ENCODE measurements at places on chromosomes 12 and 14.

- DNase-seq: no peak
Measured at GRCh38 chr14:95659990-95660385, 26.2 kb upstream of the TCL1B start.

DNA sequence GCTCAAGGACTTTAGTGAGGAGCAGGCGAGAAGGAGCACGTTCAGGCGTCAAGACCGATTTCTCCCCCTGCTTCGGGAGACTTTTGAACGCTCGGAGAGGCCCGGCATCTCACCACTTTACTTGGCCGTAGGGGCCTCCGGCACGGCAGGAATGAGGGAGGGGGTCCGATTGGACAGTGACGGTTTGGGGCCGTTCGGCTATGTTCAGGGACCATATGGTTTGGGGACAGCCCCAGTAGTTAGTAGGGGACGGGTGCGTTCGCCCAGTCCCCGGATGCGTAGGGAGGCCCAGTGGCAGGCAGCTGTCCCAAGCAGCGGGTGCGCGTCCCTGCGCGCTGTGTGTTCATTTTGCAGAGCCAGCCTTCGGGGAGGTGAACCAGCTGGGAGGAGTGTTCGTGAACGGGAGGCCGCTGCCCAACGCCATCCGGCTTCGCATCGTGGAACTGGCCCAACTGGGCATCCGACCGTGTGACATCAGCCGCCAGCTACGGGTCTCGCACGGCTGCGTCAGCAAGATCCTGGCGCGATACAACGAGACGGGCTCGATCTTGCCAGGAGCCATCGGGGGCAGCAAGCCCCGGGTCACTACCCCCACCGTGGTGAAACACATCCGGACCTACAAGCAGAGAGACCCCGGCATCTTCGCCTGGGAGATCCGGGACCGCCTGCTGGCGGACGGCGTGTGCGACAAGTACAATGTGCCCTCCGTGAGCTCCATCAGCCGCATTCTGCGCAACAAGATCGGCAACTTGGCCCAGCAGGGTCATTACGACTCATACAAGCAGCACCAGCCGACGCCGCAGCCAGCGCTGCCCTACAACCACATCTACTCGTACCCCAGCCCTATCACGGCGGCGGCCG, 1.1 kb downstream of the PAX9 start:
- DNase-seq: peak; percentile 77

DNA sequence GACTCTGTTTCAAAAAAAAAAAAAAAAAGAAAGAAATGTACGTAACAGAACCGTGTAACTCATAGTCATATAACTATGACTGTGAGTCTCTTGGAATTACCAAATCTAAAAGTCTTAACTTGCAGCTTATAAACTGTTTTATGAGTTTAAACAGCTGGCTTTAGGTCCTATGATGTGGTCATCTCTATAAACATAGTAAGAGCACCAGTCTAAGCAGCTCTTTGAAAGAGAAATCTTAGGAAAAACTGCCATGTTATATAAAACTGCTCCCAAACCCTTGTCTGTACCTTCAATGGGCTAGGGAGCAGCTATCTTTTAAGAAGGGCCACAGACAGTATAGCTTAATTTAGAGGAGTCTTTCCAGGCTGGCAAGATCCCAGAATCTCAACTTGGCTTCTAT, 115.5 kb upstream of the AEBP2 start:
- DNase-seq: no peak

DNA sequence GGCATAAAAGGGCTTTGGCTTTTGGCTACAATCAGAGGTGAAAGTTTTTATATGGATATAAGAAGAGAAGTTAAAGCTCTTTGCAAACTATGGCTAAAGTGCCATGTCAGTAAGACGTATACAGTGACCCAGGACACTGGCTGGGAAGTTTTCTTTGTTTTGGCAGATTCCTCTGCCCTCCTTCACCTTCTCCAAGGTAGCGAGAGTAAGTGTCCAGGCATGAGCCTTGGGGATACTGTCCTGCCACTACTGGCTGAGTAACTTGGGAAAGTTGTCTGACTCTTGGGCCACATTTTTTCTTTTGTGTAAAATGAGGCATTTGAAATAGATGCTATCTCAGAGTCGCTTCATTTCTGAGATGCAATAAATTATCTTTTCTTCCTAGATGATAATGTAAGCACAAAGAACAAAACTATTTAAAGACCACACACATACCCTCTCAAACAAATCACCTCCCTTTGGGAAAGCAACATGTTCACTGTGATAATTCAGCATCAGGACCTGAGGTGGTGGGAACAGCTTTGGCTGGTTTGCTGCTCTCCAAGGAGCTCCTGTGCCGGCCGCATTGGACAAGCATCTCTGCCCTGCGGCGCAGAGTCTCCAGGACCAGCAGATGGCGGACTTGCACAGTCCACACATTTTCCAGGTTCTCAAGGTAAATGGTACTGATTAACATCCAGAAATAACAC, 106.3 kb downstream of the PTCSC3 start:
- DNase-seq: peak; percentile 86

- DNase-seq: peak; percentile 49
Measured at GRCh38 chr12:6277982-6278438, 32.5 kb upstream of the PLEKHG6 start.

DNA sequence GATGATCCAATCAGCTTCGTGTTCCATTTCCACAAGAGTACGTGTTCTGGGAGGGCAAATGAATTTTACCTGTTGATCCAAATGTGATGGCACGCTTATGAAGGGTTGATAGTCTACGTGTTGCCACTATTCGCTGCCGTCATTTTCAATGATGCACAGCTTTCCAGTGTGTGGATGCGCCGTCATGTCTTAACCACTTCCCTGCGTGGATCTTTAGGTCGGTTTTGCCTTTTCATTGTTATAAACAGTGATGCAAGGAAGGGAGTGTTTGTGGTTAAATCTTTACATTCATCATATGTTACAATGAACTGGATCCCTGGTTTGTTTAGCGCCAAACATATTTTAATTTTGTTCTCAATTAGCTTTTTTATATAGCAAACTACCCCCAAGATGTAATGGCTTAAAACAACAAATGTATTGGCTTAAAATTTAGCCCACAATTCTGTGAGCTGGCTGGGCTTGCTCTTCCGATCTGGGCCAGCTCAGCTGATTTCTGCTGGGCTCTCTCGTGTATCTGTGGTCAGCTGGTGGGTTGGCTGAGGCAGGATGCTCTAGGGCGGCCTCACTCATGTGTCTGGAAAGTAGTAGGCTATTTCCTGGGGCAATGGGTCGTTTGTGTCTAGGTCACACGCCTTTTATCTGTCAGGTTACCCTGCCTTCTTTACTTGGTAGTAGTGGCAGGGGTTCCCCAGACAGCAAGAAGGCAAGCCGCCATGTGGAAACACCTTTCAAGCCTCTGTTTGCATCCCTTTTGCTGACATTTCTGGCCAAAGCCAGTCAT, 176.7 kb downstream of the CRADD start:
- DNase-seq: peak; percentile 35

DNA sequence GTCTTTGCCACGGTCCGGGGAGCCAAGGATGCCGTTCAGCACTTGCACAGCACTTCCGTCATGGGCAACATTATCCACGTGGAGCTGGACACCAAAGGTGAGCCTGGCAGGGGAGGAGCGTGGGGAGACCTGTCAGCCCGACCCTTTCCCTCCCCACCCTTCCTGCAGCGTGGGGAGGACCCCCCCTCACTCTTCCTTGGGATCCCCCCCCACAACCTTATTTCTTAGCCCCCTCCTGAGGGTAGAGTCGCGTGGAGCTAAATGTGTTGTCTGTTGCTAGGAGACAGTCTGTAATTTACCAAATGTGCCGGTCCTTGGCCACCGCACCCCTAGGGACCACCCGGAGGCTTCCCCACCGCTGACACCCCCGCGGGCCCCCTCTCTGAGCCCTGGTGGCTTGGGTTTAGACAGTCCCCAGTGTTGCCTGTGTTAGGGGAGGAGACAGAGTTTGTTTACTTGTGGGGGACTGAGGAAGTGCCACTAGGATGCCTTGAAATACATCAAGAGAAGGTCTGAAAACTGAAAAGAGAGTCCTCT, 2.3 kb downstream of the SETD1B start:
- DNase-seq: no peak

DNA sequence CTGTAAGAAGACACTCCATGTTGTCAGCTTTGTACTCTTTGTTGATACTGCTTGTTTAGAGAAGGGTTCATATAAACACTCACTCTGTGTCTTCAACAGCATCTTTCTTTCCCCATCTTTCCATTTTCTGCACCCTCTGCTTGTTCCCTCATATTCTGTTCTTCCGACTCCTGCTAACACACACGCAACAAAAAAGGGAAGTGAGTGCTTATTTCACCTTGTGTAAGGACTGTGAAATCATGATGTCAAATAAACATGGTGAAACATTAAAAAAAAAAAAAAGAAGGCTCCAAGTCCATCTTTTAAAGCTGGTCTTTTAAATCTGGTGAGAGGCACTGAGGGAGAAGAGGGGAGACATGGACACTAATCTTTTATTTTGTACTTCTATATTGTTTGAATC, 145.4 kb downstream of the RPAP3 start:
- no peak for DNase-seq

DNA sequence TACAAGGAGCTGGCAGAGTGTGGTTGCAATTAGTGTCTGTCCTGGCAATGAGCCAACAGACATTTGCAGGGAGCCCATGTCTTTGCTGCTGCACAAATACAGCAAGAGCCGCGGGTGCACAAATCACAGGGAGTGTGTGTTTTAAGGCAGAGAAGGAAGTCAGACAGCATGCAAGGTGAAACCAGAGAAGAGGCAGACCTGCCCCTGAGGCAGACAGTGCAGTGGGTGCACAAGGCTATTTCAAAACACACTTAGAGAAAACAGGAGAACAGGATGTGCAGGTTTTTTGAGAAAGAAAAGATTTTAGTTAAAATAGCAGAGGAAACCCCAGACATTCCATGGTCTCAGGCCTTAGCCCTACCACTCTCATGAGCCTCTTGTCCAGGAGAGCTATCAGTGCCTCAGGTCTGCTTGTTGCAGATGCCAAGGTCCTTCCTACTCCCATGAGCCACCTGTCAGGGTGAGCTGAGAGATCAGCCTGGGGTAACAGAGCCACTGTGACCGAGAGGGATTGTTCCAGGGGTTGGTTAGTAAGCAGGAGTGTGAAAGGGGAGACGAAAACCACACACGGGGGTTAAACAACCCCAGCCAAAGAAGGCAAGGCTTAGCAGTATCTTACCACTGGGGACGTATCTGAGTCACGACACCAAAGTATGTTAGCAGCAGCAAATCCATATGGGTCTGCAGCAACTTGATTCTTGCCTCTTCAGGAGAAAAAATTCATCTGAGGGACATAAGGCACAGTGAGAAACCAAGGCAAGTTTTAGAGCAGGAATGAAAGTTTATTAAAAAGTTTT, 78.1 kb downstream of the C14orf132 start:
- no peak for DNase-seq

DNA sequence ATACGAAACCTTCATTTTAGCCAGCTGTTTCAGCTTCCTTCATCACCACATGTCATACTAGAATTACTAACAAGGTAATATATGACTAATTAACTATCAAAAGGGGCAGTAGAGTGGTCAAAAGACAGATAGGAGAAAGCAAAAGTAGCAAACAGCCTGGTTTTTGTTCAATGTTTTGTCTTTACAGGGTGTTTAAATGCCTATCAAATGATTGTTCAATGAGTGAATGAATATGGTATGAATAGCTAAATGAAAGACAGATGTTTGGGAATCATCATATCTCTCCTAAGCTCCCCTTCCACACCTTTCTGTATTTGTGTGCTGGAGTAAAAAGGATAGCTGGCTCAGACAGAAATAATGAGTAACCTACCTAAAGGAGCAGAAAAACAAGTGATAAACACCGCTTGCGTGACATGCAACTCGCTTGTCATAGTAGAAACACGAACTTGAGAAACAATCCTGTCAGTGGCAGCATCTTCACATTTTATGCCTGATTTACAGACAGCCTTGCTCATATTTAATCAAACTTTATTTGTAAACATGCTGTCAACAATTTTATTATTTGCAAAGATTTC, 34.2 kb downstream of the ABCC9 start:
- no peak for DNase-seq

GRCh38 chr12:48336061-48336460, 14.7 kb downstream of the ZNF641 start:
- no peak for DNase-seq

DNA sequence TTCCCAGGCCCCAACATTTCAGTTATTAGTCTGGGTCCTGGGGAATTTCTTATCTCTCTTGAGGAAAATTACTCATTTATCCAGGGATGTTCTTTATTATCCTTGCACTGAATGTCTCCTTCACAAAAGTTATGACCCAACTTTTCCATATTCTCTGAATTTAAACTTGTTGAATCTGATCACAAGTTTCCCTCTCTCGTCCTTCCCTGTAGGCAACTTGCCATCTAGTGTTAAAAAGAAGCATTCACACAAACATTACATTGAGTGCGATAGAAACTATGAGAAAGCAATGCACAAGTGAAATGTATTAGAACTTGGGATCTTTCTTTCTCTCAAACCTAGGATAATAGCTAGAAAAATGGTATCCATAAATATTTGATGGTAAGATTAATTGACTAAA, 608.4 kb downstream of the FSCB start:
- peak; percentile 49 for DNase-seq

GRCh38 chr14:101780887-101781239, 19.4 kb downstream of the PPP2R5C start:
- peak; percentile 75 for DNase-seq

- peak; percentile 56 for DNase-seq
Measured at GRCh38 chr12:106246891-106247673, 738 bp downstream of the CKAP4 start.

GRCh38 chr12:132471858-132472255, 18.1 kb upstream of the FBRSL1 start:
- no peak for DNase-seq

DNA sequence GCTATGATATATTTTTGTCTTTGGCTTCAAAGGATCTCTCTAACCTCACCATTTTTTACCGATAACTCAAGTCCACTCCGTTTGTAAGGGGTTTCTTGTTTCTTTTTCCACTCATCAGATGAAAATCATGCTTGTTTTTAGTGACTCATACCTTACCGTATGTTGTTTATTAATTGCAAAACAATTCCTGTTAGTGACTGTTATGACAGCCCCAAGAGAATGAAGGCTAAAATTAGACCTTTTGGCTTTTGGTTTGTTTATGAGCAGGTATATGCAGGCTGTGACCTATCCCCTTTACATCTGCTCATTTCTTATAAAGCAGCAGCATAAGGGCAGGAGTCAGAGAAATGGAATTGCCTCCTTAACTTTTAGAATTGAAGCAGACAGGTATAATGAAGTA, 319.8 kb downstream of the CEP128 start:
- no peak for DNase-seq

- DNase-seq: no peak
Measured at GRCh38 chr14:99120526-99121318, 151.3 kb downstream of the BCL11B start.
